ENCODE measurements at places on chromosomes 6 and 20. TPM values are rescaled to one million over a fixed set of nuclear protein-coding genes. Genes with fewer than 3 reads are reported as not detected.

ESR1 gene
- total RNA-seq = not detected

NKX2-4 gene
- total RNA-seq = not detected

SPAG4 gene
- 12.7 TPM for total RNA-seq

PTPRK gene
- total RNA-seq = not detected

PRR18 gene
- not detected for total RNA-seq

TMEM14A gene
- 61.1 TPM for total RNA-seq

CST9L gene
- not detected for total RNA-seq

ABT1 gene
- 44.4 TPM for total RNA-seq

PRDM1 gene
- total RNA-seq = not detected

FHL5 gene
- not detected for total RNA-seq

All from G401 (cell line).